ENCODE measurements at places on chromosomes 5 and 9.

- DNase-seq: no peak
- H3K4me1 ChIP-seq: no peaks in the 10 kb centered on the region
- peaks cover 2% of the 10 kb centered on the region for H3K36me3 ChIP-seq
- H3K27me3 ChIP-seq: peaks cover 23% of the 10 kb centered on the region
- no peak overlapping the region for H3K4me3 ChIP-seq
Measured at GRCh38 chr5:172437445-172438318, 16.6 kb downstream of the SH3PXD2B start.

GRCh38 chr9:136771907-136772415 lies 7.6 kb upstream of the LCN15 start:
- H3K27me3 ChIP-seq: peaks cover 36% of the 10 kb centered on the region
- no peak overlapping the region for H3K4me3 ChIP-seq
- peaks cover 9% of the 10 kb centered on the region for H3K4me1 ChIP-seq
- H3K36me3 ChIP-seq: peaks cover 1% of the 10 kb centered on the region

- H3K4me3 ChIP-seq: no peak overlapping the region
- H3K27ac ChIP-seq: no peak overlapping the region
- no peak for DNase-seq
- H3K36me3 ChIP-seq: no peaks in the 10 kb centered on the region
- no peaks in the 10 kb centered on the region for H3K4me1 ChIP-seq
Measured at GRCh38 chr5:148786456-148786855, 40.0 kb upstream of the ADRB2 start.

DNA sequence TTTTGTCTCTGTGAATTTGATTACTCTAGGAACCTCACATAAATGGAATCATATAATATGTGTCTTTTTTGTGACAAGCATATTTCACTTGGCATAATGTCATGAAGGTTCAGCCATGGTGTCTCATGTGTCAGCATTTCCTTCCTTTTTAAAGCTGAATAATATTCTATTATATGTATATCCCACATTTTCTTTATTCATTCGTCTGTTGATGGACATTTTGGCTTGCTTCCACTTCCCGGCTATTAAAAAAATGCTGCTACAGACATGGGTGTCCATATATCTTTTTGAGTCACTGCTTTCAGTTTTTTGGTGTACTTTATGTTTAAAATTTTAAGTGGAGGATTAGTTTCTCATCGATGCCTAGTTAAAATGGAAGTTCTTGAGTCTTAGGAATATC lies 59.8 kb upstream of the C5orf63 start:
- no peak overlapping the region for H3K27ac ChIP-seq
- no peaks in the 10 kb centered on the region for H3K4me1 ChIP-seq
- H3K36me3 ChIP-seq: no peaks in the 10 kb centered on the region
- H3K4me3 ChIP-seq: no peak overlapping the region
- DNase-seq: no peak
- H3K27me3 ChIP-seq: peaks cover 24% of the 10 kb centered on the region

GRCh38 chr9:135788576-135789300 lies 86.8 kb downstream of the KCNT1 start:
- no peaks in the 10 kb centered on the region for H3K4me1 ChIP-seq
- no peaks in the 10 kb centered on the region for H3K27me3 ChIP-seq
- H3K4me3 ChIP-seq: no peak overlapping the region
- H3K27ac ChIP-seq: no peak overlapping the region

DNA sequence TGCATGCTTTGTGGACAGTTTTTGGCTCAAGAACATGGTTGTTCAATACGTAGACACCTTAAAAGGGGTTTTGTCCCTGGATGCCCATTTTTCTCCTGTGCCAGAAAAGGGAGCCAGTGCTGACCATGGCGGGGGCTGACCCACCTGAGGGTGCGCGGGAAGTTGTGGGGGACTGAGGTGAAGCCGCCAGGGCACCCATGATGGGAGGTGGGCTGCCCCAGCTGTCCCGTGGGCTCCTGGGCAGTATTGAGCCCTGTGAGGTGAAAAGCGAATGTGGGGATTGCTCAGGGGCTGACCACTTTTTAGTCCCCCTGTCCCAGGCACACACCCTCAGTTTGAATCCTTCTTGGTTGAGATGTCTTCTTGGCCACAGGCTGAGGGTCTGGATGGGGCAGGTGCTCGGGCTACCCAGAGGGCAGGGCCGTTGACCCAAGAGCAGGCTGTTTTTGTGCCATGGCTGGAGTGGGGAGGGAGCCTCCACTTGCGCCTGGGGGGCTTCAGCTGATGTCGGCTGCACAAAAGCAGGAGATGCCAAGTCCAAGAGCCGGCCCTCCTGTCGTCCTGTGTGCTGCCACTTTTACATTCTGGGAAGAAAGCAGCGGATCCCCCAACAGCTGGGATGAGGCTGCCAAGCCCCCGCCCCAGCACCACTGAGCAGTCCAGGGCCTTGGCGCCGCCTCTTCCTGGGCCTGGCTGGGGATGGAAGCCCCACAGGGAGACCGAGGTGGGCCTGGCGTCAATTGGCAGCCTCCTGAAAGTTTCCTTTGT lies 120.1 kb downstream of the WNK2 start:
- peaks cover 9% of the 10 kb centered on the region for H3K27me3 ChIP-seq
- no peak overlapping the region for H3K27ac ChIP-seq
- H3K36me3 ChIP-seq: no peaks in the 10 kb centered on the region
- H3K4me1 ChIP-seq: no peaks in the 10 kb centered on the region

DNA sequence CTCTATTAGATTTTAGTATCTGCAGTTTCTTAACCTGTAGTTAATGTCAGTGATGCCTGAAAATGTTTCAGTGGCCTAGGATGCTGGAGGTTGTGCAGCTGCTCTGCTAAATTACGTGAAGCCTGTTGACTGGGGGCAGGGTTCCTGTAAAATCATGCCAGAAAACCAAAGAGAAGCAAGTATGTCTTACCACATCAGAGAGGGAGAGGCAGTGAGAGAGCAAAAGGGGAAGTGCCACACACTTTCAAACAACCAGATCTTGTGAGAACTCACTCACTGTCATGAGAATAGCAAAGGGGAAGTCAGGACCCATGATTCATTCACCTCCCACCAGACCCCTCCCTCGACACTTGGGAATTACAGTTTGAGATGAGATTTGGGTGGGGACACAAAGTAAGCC lies 83.9 kb upstream of the CYLC2 start:
- no peak for DNase-seq
- H3K4me1 ChIP-seq: no peaks in the 10 kb centered on the region
- H3K4me3 ChIP-seq: no peak overlapping the region
- no peaks in the 10 kb centered on the region for H3K27me3 ChIP-seq

GRCh38 chr9:119652931-119653330 lies 283.7 kb upstream of the BRINP1 start:
- no peaks in the 10 kb centered on the region for H3K27me3 ChIP-seq
- no peak overlapping the region for H3K4me3 ChIP-seq
- H3K27ac ChIP-seq: no peak overlapping the region
- DNase-seq: no peak

DNA sequence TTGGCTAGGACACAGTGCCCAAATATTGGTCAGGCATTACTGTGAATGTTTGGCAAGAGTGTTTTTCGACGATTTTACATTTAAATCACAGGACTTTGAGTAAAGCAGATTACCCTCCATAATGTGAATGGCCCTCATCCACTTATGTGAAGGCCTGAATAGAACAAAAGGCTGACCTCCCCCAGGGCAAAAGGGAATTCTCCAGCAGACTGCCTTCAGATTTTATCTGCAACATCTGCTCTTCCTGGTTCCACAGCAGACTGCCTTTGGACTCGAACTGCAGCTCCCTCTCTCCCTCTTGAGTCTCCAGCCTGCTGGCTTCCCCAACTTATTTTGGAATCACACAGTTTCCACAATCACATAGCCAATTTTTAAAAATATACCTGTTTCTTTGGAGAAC lies 7.1 kb upstream of the TMEM215 start:
- no peaks in the 10 kb centered on the region for H3K36me3 ChIP-seq
- no peak overlapping the region for H3K27ac ChIP-seq
- no peaks in the 10 kb centered on the region for H3K4me1 ChIP-seq
- no peak overlapping the region for H3K4me3 ChIP-seq
- H3K27me3 ChIP-seq: peaks cover 51% of the 10 kb centered on the region
- DNase-seq: no peak

DNA sequence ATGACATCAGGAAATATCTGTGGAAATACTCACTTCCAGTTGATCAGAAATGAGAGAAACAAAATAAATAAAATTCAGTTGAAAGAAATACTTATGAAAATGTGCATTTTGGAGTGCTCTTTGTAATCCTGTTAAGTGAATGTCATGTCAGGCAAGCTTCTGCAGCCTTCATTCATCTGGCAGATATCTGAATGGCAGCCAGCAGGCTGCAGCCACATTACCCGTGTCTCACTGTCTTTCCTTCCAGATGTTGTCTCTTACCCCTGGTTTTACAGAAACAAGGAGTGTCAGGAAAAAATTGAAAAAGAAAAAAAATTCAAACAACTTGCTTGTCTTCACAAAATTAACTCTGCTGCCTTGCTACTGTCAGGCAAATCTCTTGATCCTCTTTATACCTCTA lies 445.0 kb upstream of the RIOK2 start:
- no peak for DNase-seq
- no peak overlapping the region for H3K27ac ChIP-seq
- H3K4me3 ChIP-seq: no peak overlapping the region
- no peaks in the 10 kb centered on the region for H3K4me1 ChIP-seq
- H3K36me3 ChIP-seq: no peaks in the 10 kb centered on the region

DNA sequence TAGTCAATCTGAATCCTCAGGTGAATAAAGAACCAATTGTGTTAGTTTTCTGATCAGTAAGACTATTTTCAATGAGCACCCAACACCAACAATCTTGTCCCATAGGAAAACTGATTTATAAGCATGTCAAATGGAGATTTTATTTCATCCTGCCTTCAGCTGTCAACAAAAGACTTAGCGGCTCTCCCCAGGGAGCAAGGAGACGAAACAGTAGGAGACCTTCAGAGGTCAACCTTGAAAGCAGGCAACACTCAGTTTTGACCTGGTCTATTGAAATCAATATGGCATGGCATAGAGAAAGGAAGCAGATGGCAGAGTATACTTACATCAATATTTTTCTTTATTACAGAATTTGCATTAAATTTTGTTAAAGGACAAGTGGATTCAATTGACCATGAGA lies 34.1 kb downstream of the ZNF622 start:
- H3K4me1 ChIP-seq: no peaks in the 10 kb centered on the region
- no peak overlapping the region for H3K4me3 ChIP-seq
- DNase-seq: no peak
- no peak overlapping the region for H3K27ac ChIP-seq
- no peaks in the 10 kb centered on the region for H3K36me3 ChIP-seq

- H3K27ac ChIP-seq: no peak overlapping the region
- no peak overlapping the region for H3K4me3 ChIP-seq
- DNase-seq: no peak
- H3K36me3 ChIP-seq: no peaks in the 10 kb centered on the region
- H3K4me1 ChIP-seq: no peaks in the 10 kb centered on the region
- no peaks in the 10 kb centered on the region for H3K27me3 ChIP-seq
Measured at GRCh38 chr9:81113453-81114124, 575.8 kb downstream of the TLE1 start.

DNA sequence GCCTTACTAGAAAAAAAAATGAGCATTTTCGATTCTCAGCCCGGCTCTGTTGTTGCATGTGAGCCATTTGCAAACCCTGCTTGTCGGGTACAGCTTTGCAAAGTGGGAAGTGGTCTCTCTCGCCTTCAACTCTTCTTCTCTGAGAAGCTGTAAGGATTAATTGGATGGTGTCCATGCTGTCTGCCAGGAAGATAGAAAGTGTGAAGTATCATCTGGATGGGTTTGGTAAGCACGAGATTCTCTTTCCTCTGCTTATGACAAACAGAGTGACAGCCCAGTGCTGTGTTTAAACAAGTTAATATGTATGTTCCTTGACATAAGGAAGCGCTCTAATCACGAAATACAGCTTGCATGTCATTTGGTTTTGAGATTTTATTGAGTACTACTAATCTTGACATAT lies 109.1 kb upstream of the SPATA31D4 start:
- no peaks in the 10 kb centered on the region for H3K27me3 ChIP-seq
- H3K27ac ChIP-seq: no peak overlapping the region
- H3K36me3 ChIP-seq: no peaks in the 10 kb centered on the region
- DNase-seq: no peak
- H3K4me3 ChIP-seq: no peak overlapping the region
- H3K4me1 ChIP-seq: peaks cover 4% of the 10 kb centered on the region

GRCh38 chr5:33105521-33105941 lies 335.2 kb upstream of the TARS1 start:
- H3K36me3 ChIP-seq: peaks cover 3% of the 10 kb centered on the region
- H3K27ac ChIP-seq: no peak overlapping the region
- no peak overlapping the region for H3K4me3 ChIP-seq
- H3K27me3 ChIP-seq: no peaks in the 10 kb centered on the region

DNA sequence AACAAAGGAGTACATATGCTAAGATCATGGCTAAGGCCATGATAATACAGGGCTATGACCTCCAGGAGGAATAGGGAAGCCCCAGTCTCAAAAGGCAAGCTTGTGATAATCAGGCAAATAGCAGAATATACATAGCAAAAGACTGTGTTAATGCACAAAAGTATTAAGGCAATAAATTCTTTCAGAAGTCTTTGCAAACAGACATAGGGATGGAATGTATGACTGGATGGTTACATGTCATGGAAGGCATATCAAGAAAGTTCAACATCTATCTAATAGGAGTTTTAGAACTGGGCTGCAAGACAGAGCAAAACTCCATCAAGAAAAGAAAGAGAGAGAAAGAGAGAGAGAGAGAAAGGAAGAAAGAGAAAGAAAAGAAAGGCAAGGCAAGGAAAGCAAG lies 264.5 kb upstream of the CDH6 start:
- no peaks in the 10 kb centered on the region for H3K4me1 ChIP-seq
- no peaks in the 10 kb centered on the region for H3K27me3 ChIP-seq
- no peak for DNase-seq

DNA sequence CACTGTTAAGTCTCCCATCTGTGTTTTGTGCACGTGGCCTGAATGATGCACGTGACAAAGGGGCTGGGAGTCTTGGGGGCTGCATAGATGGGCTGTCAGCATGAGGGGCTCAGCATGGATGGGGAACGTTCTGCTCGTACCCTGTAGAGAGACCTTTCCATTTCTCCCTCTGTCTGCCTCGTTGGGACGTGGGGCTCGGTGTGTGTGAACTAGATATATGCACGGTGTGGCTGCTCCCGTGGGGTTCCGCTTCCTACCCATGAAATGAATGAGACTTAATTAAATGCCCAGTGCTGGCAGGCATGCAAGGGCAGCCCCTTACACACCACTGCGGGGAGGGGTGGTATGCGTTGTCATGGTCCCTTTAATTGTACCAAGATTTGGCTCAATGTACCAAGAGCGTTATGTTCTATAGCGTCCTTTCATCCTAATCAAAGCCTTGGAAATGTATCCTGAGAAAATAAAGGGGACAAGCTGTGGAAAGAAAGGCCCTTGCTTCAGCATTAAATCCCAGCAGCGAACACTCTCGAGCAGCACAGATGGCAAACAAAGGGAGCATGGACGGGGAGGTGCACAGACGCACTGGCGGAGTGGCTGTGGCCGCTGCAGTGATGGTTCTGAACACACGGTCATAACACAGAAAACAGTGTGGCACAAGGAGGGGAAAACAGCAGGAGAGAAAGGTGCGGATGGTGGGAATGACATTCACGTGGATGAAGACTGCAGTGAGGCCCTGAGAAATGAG lies 66.8 kb downstream of the RASGEF1C start:
- H3K4me3 ChIP-seq: no peak overlapping the region
- DNase-seq: no peak
- no peak overlapping the region for H3K27ac ChIP-seq
- peaks cover 56% of the 10 kb centered on the region for H3K27me3 ChIP-seq
- H3K36me3 ChIP-seq: peaks cover 3% of the 10 kb centered on the region

- H3K27ac ChIP-seq: no peak overlapping the region
- H3K36me3 ChIP-seq: no peaks in the 10 kb centered on the region
- no peaks in the 10 kb centered on the region for H3K4me1 ChIP-seq
- H3K4me3 ChIP-seq: no peak overlapping the region
- DNase-seq: no peak
Measured at GRCh38 chr9:118303216-118303615, 599.0 kb downstream of the TLR4 start.
